ENCODE measurements at places on chromosomes 4 and X. TPM values are rescaled to one million over a fixed set of nuclear protein-coding genes. Genes with fewer than 3 reads are reported as not detected.

DNA sequence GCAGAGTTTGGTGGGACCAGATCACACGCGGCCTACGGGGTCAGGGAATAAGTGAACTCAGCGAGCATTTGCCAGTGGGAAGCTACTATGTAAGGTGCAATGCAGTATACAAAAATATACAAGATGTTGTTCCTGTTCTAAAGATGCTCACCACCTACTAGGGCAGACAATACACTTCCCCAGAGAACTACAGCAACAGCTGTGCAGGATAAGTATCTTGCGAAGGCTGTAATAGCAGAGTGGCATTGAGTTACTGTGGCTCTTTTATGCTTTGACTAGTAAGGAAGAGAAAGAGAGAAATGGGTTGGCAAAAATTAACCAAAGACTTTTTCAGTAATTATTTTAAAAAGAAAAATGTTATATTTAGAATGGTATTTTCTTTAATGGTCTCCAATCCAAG is 61.2 kb downstream of the CDS1 start:
- H3K27ac ChIP-seq: no peak overlapping the region
- no peaks in the 10 kb centered on the region for H3K4me1 ChIP-seq
- H3K4me3 ChIP-seq: no peak overlapping the region
- H3K36me3 ChIP-seq: no peaks in the 10 kb centered on the region

GRCh38 chr4:86630629-86631028 is 36.5 kb downstream of the PTPN13 start:
- peaks cover 4% of the 10 kb centered on the region for H3K27me3 ChIP-seq
- H3K27ac ChIP-seq: no peak overlapping the region
- H3K4me1 ChIP-seq: no peaks in the 10 kb centered on the region
- DNase-seq: no peak

GRCh38 chr4:158314756-158315487 is 104.6 kb downstream of the TMEM144 start:
- no peak overlapping the region for H3K4me3 ChIP-seq
- no peak for DNase-seq

GRCh38 chrX:7570432-7571029 is 272.4 kb upstream of the VCX start:
- DNase-seq: no peak
- no peak overlapping the region for H3K27ac ChIP-seq
- no peaks in the 10 kb centered on the region for H3K36me3 ChIP-seq
- no peaks in the 10 kb centered on the region for H3K4me1 ChIP-seq
- no peaks in the 10 kb centered on the region for H3K27me3 ChIP-seq

- H3K27ac ChIP-seq: no peak overlapping the region
- no peaks in the 10 kb centered on the region for H3K27me3 ChIP-seq
- H3K36me3 ChIP-seq: no peaks in the 10 kb centered on the region
- no peak for DNase-seq
- no peaks in the 10 kb centered on the region for H3K4me1 ChIP-seq
- no peak overlapping the region for H3K4me3 ChIP-seq
Observed at GRCh38 chr4:179738822-179739221, 2296.6 kb upstream of the AGA start.

DNA sequence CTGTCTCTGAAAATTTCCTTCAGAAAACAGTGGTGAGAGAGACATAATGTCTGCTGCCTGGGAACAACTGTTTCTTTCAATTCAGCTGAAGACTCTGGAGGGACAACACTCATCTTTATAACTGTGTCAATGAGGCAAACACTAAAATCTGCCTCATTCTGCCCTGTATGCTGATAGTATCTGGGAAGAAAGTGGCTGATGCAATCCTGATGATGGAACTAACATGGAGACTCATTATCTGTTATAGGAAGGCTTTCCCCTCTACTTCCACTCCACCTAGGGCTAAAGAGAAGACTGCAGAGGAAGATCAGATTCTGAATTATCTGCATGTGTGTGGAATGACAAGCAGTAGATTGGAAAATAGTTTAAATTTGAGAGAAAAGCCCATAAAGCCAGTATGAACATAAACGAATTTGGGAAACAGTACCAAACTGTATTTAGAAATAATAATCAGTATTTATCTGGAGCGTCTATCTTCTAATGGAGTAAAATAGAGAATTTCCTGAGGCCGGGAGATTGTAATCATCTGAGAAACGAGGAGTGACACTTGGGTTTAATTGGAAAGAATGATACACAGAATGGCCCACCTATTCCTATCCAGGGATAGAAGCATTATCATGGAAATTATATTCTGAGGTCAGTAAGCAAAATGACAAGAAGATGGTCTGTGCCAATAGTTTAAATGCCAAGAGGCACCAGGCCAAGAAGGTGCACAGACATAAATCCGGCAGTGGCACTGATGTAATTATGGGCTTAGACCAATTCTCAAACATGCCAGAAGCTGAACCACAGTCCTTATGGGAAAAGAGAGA is 85.4 kb downstream of the SHISA3 start:
- no peak for DNase-seq
- no peaks in the 10 kb centered on the region for H3K27me3 ChIP-seq
- no peak overlapping the region for H3K4me3 ChIP-seq

DNA sequence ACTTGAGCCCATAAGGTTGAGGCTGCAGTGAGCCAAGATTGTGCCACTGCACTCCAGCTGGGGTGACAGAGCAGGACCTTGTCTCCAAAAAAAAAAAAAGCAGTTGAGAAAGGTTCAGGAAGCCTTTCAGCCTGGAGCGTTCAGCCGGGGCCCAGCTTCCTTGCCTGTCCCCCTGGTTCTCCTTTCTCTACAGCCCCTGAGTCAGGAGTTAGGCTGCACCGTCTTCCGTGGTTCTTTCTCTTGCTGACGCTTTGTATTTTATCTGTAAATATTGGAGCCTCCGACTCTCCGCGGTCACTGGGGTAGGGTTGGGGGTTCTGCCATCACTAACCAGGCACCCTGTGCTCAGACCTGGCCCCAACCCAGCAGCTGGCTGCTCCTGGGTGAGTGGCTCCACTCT is 13.8 kb upstream of the UVSSA start:
- H3K27ac ChIP-seq: no peak overlapping the region
- H3K27me3 ChIP-seq: no peaks in the 10 kb centered on the region
- H3K4me3 ChIP-seq: no peak overlapping the region
- peaks cover 36% of the 10 kb centered on the region for H3K36me3 ChIP-seq
- DNase-seq: no peak

- H3K27me3 ChIP-seq: no peaks in the 10 kb centered on the region
- DNase-seq: no peak
- no peaks in the 10 kb centered on the region for H3K36me3 ChIP-seq
- H3K4me1 ChIP-seq: no peaks in the 10 kb centered on the region
- H3K27ac ChIP-seq: no peak overlapping the region
- no peak overlapping the region for H3K4me3 ChIP-seq
Observed at GRCh38 chrX:23515028-23515427, 152.3 kb upstream of the PRDX4 start.

DNA sequence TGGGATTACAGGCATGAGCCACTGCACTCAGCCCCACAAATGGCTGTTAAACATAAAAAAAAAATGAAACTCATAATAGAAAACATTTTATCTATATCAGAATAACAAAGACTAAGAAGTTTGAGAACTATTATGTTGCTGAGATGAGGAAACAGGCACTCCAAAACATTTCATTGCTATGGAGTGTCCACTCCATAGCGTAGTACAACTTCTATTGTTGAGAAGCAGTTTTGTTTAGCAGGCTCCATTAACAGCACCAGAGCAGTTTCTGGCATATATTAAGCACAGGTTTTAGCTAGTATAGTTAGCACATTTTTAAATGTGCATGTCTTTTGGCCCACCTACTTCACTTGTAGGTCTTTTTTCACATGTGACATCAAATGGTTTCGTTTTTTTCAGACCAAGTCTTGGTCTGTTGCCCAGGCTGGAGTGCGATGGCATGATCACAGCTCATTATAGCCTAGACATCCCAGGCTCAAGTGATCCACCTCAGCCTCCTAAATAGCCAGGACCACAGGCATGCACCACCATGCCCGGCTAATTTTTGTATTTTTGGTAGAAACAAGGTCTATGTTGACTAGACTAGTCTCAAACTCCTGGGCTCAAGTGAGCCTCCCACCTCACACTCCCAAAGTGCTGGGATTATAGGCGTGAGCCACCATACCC is 5.8 kb downstream of the HMGB2 start:
- H3K27ac ChIP-seq: no peak overlapping the region
- no peak overlapping the region for H3K4me3 ChIP-seq
- H3K36me3 ChIP-seq: peaks cover 38% of the 10 kb centered on the region
- peaks cover 13% of the 10 kb centered on the region for H3K4me1 ChIP-seq

- H3K4me1 ChIP-seq: no peaks in the 10 kb centered on the region
- no peaks in the 10 kb centered on the region for H3K36me3 ChIP-seq
- no peak overlapping the region for H3K4me3 ChIP-seq
- H3K27ac ChIP-seq: no peak overlapping the region
- H3K27me3 ChIP-seq: no peaks in the 10 kb centered on the region
- no peak for DNase-seq
Observed at GRCh38 chr4:83920375-83920774, 384.5 kb downstream of the GPAT3 start.

DNA sequence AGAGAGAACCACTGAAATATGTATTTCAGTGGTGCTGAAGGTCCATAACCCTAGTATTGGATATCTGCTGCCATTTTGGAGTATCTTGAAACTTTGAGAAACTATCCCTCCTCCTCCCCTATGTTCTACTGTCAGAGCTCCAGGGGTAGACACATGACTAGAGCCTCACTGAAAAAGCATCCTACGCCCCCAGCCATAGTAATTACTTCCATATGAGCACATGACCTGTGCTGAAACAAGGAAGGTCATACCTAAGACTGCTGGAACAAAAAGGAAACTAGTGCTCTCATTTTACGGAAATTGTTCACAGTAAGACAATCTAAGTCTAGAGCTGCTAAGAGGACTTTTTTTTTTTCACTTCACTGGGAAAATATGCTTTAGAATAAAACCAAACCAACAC is 42.0 kb upstream of the MAPK10 start:
- H3K36me3 ChIP-seq: no peaks in the 10 kb centered on the region
- H3K27me3 ChIP-seq: no peaks in the 10 kb centered on the region
- H3K27ac ChIP-seq: no peak overlapping the region
- no peaks in the 10 kb centered on the region for H3K4me1 ChIP-seq
- no peak for DNase-seq
- H3K4me3 ChIP-seq: no peak overlapping the region

GRCh38 chr4:47075919-47076318 is 44.6 kb downstream of the GABRB1 start:
- peaks cover 6% of the 10 kb centered on the region for H3K27me3 ChIP-seq
- no peaks in the 10 kb centered on the region for H3K36me3 ChIP-seq
- no peaks in the 10 kb centered on the region for H3K4me1 ChIP-seq
- H3K27ac ChIP-seq: no peak overlapping the region

GRCh38 chrX:23483396-23483795 is 148.7 kb downstream of the PTCHD1 start:
- H3K36me3 ChIP-seq: no peaks in the 10 kb centered on the region
- H3K27me3 ChIP-seq: no peaks in the 10 kb centered on the region
- no peaks in the 10 kb centered on the region for H3K4me1 ChIP-seq

GRCh38 chr4:78971776-78972175 is 32.5 kb upstream of the PAQR3 start:
- no peaks in the 10 kb centered on the region for H3K27me3 ChIP-seq
- H3K27ac ChIP-seq: no peak overlapping the region
- H3K4me1 ChIP-seq: no peaks in the 10 kb centered on the region

DNA sequence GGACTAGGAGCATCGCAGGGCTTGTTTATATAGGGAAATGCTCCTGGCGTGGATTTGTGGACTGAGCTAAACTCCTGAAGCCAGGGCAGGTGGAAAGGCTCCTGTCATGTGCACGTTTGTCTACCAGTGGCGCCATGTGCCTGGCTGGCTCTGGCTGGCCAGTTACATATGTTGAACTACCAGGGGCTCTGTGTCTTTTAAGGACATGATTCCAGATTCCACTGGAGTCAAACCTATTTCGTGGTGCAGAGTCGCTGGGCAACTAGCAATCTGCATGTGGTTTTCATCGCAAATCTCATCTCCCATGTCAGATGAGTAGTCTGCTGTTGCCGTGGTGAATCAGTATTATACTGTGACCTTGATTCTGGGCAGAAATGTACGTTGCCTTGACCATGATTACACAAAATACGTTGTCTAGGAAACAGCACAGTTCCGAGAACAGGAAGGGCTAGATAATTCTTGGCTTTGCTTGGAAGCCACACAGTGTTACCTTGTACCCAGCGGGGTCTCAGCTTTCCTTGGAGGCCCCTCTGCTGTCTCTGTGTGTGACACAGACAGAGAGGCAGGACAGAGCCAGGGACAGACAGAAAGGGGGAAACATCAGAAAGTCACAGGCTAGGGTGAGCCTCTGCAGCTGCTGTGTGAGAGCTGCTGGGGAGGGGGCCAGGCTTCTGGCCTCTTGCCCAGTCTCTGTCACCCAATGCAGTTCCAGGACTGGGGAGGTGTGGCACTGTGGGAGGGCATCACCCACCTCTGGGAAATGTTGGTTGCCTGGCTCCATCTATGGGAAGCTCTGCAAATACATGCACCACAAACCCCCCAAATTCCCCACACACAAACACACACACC is 19.2 kb downstream of the PNMA6E start:
- H3K4me3 ChIP-seq: no peak overlapping the region
- no peaks in the 10 kb centered on the region for H3K4me1 ChIP-seq
- no peaks in the 10 kb centered on the region for H3K36me3 ChIP-seq

GRCh38 chr4:74653331-74654229 is 140.7 kb downstream of the BTC start:
- H3K4me3 ChIP-seq: no peak overlapping the region
- H3K27ac ChIP-seq: no peak overlapping the region
- no peak for DNase-seq
- H3K27me3 ChIP-seq: no peaks in the 10 kb centered on the region
- no peaks in the 10 kb centered on the region for H3K4me1 ChIP-seq
- H3K36me3 ChIP-seq: no peaks in the 10 kb centered on the region

- no peaks in the 10 kb centered on the region for H3K4me1 ChIP-seq
- no peak overlapping the region for H3K27ac ChIP-seq
- H3K4me3 ChIP-seq: no peak overlapping the region
- DNase-seq: no peak
Observed at GRCh38 chr4:115515366-115515765, 401.9 kb upstream of the NDST4 start.

Gene DIAPH2
- total RNA-seq: 9.4 TPM

Gene SAGE1
- not detected for total RNA-seq

Gene CDKL2
- 0.79 TPM for total RNA-seq

Gene LRIT3
- total RNA-seq: not detected

Gene USP9X
- 60.0 TPM for total RNA-seq

Gene CD40LG
- total RNA-seq: 122 TPM

Gene DTHD1
- total RNA-seq: 0.25 TPM

Gene TMEM31
- 0.31 TPM for total RNA-seq

Gene PF4V1
- not detected for total RNA-seq

Gene PGRMC2
- 22.0 TPM for total RNA-seq

Gene SSX2
- total RNA-seq: not detected

Gene PLCXD1
- total RNA-seq: 67.7 TPM

Gene GPRASP2
- total RNA-seq: 1.7 TPM

Gene RAB9B
- total RNA-seq: 0.17 TPM
